ENCODE measurements at places on chromosomes 11 and 22. TPM values are rescaled to one million over a fixed set of nuclear protein-coding genes. Genes with fewer than 3 reads are reported as not detected.

LDHAL6A gene
- not detected for total RNA-seq

ADAMTS15 gene
- total RNA-seq: 8.4 TPM

CERK gene
- 26.1 TPM for total RNA-seq

ACCS gene
- 31.4 TPM for total RNA-seq

GRCh38 chr11:86524620-86525352 lies 147.6 kb downstream of the ME3 start:
- H3K27me3 ChIP-seq: no peaks in the 10 kb centered on the region
- DNase-seq: no peak
- no peak overlapping the region for H3K4me3 ChIP-seq
- peaks cover 20% of the 10 kb centered on the region for H3K4me1 ChIP-seq

DNA sequence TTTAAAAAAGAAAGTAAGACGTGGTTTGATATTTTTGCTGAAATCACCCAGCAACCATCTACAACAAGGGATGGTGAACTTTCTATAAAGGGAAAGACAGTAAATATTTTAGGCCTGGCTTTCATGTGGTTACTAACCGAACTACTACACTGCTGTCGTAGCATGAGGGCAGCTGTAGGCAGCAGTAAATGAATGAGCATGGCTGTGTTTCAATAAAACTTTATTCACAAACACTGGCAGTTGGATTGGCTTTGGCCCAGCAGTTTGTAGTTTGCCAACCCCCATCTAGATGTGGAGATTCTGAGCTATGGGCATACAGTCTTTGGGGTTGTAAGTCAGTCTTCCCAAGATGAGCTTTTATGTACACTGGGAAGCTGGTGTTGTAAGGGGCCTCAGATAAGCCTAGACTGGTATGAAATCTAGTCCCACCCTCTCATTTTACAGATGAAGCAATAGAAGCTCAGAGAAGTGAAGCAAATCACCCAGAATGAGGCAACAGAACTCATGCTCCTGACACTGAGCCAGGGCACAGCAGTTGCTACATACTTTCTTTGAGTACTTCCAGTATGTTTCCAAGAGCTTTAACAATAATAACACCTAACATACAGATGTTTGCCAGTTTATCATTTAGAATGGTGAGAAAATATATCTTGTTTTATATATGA lies 204.4 kb downstream of the ADAMTS15 start:
- peak; percentile 74 for DNase-seq
- peak overlapping the region; percentile 77 for H3K27ac ChIP-seq
- no peak overlapping the region for H3K4me3 ChIP-seq
- H3K27me3 ChIP-seq: no peaks in the 10 kb centered on the region

DNA sequence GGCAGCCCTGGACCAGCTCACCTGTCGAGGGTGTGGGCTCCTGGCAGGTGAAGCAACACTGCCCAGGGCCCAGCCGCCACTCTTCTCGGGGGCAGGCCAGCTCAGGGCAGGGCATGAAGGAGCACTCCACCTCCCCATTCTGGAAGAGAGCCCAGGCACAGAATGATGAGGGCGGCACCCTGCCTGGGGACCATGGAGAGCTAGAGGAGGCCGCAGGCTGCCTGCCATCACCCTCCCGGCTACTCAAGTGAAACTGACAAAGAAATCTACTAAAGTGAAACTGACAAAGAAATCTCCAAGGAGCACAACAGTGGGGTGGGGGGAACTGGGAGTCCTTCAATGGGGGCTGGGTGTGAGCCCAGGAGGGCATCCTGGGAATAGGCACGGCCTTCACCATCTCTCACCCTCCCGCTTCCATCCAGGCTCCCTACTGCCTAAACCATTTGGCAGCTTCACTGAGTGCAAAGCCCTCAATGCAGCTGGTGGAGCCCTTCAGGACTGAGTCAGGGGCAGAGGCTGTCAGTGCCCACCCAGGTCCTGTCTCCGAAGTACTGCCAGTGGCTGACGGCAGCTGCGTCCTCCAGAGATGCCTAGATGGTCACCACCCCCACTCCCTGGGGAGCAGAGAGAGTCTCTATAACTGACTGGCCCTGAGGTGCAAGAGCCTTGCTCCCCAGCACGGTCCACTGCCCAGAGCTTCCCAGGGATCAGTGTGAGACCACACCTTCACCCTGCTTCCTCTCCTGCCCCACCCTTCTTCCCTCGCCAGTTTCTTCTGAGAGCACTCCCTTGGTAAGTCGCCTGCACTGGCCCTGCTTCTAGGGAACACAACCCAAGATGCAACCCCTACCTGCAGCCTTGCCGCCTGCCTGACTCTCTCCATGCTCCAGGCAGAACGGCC lies 21.7 kb downstream of the VWCE start:
- DNase-seq: peak; percentile 87
- H3K4me1 ChIP-seq: no peaks in the 10 kb centered on the region

DNA sequence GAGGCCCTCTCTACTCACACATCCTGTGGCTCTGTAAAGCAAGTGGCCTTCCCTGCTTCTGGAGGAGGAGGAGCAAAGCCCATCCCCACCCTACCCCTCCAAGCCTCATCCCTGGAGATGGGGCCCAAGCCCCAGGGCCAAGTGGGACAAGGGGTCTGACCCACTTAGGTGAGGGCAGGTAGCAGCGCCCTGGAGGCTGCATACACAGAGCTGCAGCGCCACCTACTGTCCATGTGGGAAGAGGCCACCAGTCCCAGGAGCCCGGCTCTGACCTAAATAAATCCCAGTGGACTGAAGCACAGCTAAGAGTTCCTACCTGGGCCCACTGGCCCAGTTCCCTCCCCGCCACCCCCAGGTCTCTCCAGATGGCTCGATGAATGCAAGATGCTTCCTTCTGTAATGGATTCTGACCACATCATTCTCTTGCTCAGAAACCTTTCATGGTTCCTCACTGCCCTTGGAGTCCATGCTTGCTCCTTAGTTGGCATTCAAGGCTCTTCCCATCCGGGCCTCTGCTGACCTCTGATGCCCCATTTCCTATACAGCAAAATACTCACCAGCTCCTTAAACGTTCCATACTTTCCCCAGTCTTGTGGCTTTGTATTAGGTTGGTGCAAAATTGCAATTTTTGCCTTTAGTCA lies 62.1 kb downstream of the THAP12 start:
- DNase-seq: peak; percentile 88
- peaks cover 15% of the 10 kb centered on the region for H3K27me3 ChIP-seq
- no peak overlapping the region for H3K4me3 ChIP-seq
- H3K4me1 ChIP-seq: no peaks in the 10 kb centered on the region
- no peaks in the 10 kb centered on the region for H3K36me3 ChIP-seq
- no peak overlapping the region for H3K27ac ChIP-seq

- H3K27ac ChIP-seq: no peak within 1 kb of the TSS
- DNase-seq: peak; percentile 84
- no peaks in the 10 kb centered on the region for H3K36me3 ChIP-seq
- H3K27me3 ChIP-seq: peaks cover 89% of the 10 kb centered on the region
- H3K4me3 ChIP-seq: peak within 1 kb of the TSS; percentile 54
- H3K4me1 ChIP-seq: peaks cover 26% of the 10 kb centered on the region
These were observed at the start of gene LMO1 for GRCh38 chr11:8263769-8264410. TSS of gene LMO1 (minus strand) at chr11:8263878. CDS start at chr11:8263362, 516 bp downstream.

DNA sequence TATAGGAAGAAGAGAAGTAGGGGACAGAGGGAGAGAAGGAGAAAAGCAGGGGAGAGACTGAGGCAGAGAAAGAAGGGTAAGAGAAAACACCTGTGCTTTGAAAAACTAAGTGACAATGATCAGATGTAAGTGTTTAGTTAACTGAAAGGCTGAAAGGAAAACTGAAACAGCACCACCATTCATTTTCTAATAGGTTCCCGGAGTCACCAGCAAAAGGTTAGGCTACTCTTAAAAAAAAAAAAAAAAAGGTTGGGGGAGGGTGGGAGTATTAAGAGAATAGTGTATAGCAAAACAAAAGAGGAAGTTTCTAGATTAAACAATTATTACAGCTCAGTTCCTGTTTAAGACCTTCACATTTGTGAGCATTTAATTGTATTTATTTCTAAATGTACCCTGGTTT lies 113.8 kb downstream of the CADM1 start:
- no peak overlapping the region for H3K27ac ChIP-seq
- H3K4me3 ChIP-seq: no peak overlapping the region
- H3K27me3 ChIP-seq: no peaks in the 10 kb centered on the region
- no peaks in the 10 kb centered on the region for H3K36me3 ChIP-seq
- peaks cover 11% of the 10 kb centered on the region for H3K4me1 ChIP-seq

- H3K27me3 ChIP-seq: no peaks in the 10 kb centered on the region
- no peaks in the 10 kb centered on the region for H3K36me3 ChIP-seq
- no peak overlapping the region for H3K27ac ChIP-seq
- H3K4me3 ChIP-seq: no peak overlapping the region
- H3K4me1 ChIP-seq: peaks cover 11% of the 10 kb centered on the region
- no peak for DNase-seq
These were observed 93.0 kb downstream of the APIP start for GRCh38 chr11:34823197-34823596.

GRCh38 chr22:20062766-20063083 lies 17.3 kb upstream of the DGCR8 start:
- H3K4me3 ChIP-seq: no peak overlapping the region
- H3K36me3 ChIP-seq: peaks cover 69% of the 10 kb centered on the region
- H3K27me3 ChIP-seq: no peaks in the 10 kb centered on the region
- H3K27ac ChIP-seq: no peak overlapping the region
- no peaks in the 10 kb centered on the region for H3K4me1 ChIP-seq
- DNase-seq: no peak

GRCh38 chr11:92131289-92131865 lies 93.2 kb upstream of the FAT3 start:
- H3K4me3 ChIP-seq: no peak overlapping the region
- no peak overlapping the region for H3K27ac ChIP-seq
- H3K4me1 ChIP-seq: no peaks in the 10 kb centered on the region
- no peak for DNase-seq

- H3K27ac ChIP-seq: no peak overlapping the region
- H3K27me3 ChIP-seq: no peaks in the 10 kb centered on the region
- H3K4me3 ChIP-seq: no peak overlapping the region
- no peaks in the 10 kb centered on the region for H3K36me3 ChIP-seq
These were observed 569.5 kb downstream of the METTL15 start for GRCh38 chr11:28677721-28678120.

DNA sequence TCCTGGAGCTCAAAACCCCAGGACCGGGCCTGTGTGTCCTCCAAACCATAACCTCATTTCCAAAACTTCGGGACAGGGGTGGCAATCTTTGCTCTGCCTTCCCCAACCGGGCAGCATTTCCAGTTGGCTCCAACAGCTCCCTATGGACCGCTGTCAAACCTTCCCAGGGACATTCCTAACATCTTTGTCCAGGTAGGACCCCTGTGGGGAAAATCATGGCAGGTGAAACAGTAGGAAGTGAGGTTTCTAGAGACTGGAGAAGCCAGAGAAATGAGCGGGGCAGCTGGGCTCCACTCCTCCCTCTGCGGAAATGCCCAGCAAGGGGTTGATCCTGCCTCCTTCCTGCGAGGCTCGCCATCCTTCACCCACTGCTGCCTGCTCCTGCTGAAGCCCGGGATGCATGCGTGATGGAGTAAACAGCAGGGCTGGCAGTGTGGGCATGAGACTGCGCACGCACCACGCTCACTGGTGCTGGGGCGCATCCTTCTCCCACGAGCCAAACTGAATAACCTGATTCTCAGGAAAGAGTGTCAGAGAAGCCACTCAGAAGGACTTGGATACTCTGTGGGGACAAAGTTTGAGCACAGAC lies 136.4 kb downstream of the BUD13 start:
- H3K36me3 ChIP-seq: no peaks in the 10 kb centered on the region
- H3K4me1 ChIP-seq: no peaks in the 10 kb centered on the region
- DNase-seq: no peak
- H3K27ac ChIP-seq: no peak overlapping the region

DNA sequence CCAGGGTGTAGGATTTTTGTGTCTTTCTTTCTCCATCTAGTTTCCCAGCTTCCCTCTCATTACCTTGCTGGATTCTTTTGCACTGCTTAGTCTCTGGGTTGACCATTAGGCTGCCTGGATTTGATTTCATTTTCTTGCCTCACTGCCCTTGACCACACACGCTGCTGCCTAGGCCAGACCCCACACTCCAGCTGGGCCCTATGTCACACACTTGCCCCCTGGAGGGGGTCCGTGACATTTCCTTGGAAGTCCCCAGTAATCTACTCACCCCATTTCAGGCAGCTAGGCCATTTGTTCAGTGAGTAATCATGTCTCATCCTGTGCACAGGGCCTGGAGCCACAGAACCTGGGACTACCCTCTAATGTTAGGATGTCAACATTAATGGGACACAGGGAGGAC lies 81.9 kb upstream of the SPON1 start:
- no peaks in the 10 kb centered on the region for H3K27me3 ChIP-seq
- no peaks in the 10 kb centered on the region for H3K36me3 ChIP-seq

DNA sequence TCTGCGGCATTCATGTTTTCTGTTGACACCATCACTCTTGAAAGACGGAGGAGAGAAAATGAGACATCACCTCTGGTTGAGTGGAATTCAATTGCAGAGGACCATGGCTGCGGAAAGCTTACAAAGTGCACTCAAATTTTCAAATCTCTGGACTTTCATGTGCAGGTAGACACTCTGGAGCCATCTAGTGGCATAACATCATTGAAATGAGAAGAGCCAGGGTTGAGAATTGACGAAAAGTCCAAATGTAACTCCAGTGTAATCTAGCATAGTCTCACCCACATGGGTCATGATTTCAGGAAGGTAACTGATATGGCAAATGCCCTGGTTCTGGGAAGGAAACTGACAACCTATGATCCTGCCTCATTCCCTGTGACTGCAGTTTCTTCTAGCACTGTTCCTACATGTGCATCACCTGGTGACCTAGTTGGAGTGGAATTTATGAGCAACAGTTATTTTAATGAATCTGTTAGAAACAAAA lies 687.8 kb downstream of the KCNA4 start:
- no peak for DNase-seq
- H3K4me1 ChIP-seq: no peaks in the 10 kb centered on the region
- H3K27me3 ChIP-seq: no peaks in the 10 kb centered on the region

DNA sequence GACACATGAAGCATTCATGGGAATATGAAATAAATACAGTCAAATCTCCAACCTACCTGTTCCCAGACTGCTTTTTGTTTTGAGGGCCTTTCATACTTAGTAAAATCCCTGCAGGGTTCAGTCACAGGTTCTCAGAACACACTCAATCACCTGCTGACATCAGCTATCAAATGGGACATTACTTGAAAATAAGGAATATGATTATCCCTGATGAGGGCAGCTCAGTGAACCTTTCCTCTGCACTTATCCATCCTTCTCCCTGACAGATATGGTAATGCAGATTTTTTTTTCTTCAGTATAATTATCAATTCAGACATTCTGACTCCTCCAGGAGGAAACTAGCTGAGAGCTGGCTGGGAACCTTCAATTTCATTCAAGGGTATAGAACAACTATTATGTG lies 1127.4 kb upstream of the CCDC90B start:
- no peak overlapping the region for H3K27ac ChIP-seq
- H3K27me3 ChIP-seq: no peaks in the 10 kb centered on the region
- H3K4me3 ChIP-seq: no peak overlapping the region
- H3K4me1 ChIP-seq: no peaks in the 10 kb centered on the region

DNA sequence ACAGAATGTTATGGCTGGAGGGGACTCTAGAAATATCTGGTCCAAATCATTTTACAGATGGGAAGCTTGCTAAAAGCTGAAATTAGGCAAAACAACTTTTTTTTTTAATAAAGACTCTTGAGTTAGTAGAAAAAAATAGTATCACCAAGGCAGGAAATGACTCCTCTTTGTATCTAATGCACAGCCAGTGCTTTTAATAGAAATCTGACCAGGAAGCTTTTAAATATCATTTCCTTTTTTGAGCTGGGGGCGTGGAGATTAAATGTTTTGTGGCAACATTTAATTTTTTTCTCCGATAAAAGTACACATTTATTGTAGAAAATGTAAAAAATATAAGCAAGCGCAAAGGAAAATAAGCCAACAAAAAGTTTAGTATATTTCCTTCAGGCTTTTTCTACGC lies 22.5 kb downstream of the TRAF6 start:
- no peak overlapping the region for H3K27ac ChIP-seq
- DNase-seq: no peak
- no peaks in the 10 kb centered on the region for H3K27me3 ChIP-seq
- peaks cover 81% of the 10 kb centered on the region for H3K36me3 ChIP-seq
- peaks cover 10% of the 10 kb centered on the region for H3K4me1 ChIP-seq

GRCh38 chr11:19918302-19919049 lies 205.8 kb downstream of the NAV2 start:
- H3K36me3 ChIP-seq: no peaks in the 10 kb centered on the region
- H3K27me3 ChIP-seq: no peaks in the 10 kb centered on the region
- H3K4me1 ChIP-seq: peaks cover 9% of the 10 kb centered on the region
- no peak for DNase-seq
